Fibroblast of skin of left quadriceps (primary cell): ENCODE measurements at places on chromosomes 11 and 22.

- no peak for DNase-seq
These were observed 12.4 kb upstream of the DAGLA start for GRCh38 chr11:61667684-61668305.

DNA sequence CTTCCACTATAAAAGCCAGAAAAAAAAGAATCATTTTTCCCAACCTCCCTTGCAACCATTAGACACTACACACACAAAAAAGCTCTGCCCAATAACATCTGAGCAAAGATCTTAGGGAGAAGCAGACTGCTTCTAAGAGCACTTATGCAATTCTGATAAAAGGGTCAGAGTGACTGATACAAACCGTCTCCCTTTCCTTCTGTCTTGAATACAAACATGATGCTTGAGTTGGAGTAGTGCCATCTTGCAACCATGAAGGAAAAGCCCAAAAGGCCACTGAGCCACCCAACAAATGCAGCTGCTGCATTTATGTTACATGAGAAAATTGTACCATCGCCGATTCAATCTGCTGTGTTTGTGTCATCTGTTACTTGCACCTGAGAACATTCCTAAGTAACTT lies 47.6 kb upstream of the EED start:
- no peak for DNase-seq

GRCh38 chr11:130042093-130042591 lies 27.6 kb upstream of the APLP2 start:
- peak; percentile 82 for DNase-seq

GRCh38 chr11:103055221-103055890 lies 36.6 kb downstream of the DCUN1D5 start:
- DNase-seq, result peak; percentile 42

DNA sequence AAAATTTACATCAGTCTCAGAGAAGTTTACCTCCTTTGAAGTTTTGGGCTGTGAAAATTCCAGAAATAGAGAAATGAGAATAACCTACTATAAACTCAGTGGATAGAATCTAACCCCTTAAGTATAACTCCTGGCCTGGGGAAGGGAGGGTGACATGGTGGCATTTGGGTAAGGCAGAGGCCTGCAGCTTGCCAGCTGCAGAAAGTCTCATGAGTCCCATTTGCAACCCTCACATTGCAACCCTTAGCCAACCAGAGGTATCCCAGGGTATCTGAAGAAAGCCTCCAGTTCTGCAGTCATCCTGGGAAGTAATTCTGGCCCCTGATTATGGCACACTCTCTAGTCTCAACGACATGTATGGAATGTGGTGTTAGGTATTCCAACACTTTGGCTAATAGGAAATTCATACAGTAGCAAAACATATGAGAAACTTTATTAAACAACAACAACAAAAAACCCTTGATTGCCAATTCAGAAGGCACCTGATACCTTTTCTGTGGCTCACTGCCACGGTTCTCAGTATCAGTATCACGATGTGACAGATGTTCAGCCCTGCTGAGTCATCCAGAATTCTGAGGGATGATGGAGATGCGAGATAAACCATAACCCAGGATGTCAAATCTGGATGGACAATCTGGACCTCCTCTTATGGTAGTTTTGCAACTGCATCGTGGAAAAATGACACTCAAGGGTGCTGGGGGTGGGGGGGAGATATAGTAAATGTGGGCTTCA lies 743.4 kb downstream of the NELL1 start:
- DNase-seq, result no peak

DNA sequence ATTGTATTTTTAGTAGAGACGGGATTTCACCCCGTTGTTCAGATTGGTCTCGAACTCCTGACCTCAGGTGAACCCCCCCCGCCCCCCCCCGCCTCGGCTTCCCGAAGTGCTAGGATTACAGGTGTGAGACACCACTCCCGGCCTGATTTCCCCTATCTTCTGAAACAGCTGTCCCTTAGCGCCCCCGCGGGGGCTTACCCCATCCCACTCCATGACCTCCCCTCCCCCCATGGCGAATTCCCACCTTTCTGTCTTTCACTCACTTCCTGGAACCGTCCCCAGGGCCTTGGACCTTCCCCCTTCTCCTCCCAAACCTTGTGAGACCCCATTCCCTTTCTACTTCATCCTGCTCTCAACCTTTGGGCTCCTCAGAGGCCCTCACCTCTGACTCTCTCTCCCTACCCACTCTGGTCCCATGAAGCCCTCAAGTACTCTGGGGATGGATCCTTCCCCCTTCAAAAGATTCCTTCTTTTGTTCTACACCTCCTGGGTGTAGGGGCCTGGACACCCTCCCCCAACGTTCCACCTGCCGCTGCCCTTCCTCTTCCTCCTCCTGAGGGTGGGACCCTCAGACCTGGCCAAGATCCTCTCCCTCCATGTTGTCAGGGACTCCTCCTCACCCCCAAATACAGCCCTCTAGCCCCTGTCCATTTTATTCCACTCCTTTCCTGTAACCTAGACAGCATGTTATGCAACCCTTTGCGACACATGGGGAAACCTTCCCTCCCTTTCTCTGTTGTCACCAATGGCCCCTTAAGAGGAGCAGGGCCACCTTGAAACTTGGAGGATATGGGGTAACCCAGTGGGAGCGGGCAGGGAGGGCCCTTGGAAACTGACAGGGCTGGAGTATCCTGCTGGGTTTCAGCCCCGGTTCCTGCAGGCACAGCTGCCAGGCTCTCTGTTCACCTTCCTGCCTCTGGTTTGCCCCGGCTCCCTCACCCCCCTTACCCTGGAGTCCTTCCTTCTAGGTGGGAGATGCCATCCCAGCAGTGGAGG lies 1.1 kb downstream of the PRDX5 start:
- DNase-seq, result no peak

GRCh38 chr11:1549338-1550330 lies 22.4 kb downstream of the DUSP8 start:
- DNase-seq, result no peak

- DNase-seq, result no peak
These were observed 163.8 kb downstream of the CHST1 start for GRCh38 chr11:45501392-45502225.

DNA sequence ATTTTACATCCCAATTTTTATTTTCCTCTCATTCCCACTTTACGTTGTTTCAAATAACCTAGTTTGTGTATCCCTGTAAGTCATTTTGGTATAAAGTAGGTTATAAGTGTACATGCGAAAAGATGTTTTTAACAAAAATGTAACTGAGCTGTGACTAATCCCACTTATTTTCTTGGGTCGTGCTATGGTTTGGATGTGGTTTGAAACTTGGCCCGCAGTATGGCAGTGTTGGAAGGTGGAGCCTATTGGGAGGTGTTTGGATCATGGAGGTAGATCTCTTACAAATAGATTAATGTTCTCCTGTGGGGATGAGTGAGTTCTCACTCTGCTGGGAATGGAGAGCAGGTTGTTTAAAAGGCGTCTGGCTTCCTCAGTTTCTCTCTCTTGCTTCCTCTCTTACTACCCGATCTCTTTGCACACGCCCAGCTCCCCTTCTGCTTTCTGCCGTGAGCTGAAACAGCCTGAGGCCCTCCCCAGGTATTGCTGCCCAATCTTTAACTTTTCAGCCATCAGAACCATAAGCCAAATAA lies 7.2 kb downstream of the RPL27A start:
- no peak for DNase-seq

GRCh38 chr11:3003396-3004231 lies 11.5 kb upstream of the NAP1L4 start:
- no peak for DNase-seq

DNA sequence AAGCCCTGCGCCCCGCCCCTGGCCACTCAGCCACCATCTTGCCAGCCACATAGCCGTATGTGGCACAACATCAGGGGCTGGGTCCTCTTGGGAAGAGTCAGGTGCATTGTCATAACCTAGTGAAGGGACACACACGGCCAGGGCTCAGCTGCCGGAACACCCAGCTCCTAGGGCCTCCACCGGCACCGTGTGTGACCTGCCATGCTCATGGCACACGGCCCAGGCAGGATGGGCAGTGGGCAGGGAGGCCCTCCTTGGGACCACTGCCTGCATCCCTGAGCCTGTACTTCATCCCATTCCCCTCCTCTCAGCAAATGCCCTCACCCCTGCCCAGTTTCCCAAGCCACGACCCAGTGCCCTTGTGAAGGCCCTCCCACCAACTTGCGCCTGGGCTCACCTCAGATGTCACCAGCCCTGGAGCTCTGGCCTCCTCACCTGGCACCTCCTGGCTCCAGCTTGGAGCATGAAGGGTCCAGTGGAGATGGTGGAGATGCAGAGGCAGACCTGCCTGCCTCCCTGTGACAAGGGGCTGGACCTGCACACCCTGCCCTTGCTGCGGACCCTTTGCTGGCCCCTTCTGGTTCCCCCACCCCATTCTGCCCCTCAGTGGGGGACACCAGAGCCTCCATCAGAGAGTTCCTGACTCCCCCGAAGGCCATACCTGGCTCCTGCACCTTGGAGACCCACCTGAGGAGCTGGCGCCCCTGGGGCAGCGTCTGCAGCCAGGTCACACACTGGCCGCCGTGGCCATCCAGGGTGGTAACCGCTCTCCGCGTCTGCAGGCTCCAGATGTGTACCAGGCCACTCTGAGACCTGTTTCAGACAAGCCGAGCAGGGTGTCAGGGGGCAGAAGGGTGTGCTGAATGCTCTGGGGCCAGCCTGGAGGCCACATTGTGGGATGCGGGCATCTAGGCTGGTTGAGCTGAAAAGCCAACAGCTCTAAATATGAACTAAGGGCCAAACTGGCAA lies 34.5 kb downstream of the GNB1L start:
- no peak for DNase-seq

- peak; percentile 29 for DNase-seq
These were observed 1.9 kb downstream of the ELMOD1 start for GRCh38 chr11:107592813-107593212.

- DNase-seq, result no peak
These were observed 8.2 kb downstream of the PDGFB start for GRCh38 chr22:39236321-39237317.

DNA sequence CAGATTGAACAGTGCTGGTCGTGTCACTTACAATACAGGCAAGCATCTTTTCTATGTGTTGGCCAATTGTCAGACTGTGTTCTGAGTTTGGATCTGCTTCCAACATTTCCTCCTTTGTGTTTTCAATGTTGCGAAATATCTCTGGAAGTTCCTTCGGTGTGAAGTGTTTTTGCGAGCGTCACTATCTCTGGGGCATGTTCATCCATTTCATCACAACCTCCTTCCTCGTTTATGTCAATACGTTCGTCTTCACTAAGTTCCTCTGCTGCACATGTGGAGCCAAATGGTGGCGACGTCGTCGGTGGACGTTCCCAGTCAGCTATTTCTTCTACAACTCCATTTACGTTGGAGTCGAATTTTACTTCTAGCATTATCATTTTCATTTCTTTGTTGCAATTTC lies 100.2 kb upstream of the LMO1 start:
- DNase-seq, result no peak

DNA sequence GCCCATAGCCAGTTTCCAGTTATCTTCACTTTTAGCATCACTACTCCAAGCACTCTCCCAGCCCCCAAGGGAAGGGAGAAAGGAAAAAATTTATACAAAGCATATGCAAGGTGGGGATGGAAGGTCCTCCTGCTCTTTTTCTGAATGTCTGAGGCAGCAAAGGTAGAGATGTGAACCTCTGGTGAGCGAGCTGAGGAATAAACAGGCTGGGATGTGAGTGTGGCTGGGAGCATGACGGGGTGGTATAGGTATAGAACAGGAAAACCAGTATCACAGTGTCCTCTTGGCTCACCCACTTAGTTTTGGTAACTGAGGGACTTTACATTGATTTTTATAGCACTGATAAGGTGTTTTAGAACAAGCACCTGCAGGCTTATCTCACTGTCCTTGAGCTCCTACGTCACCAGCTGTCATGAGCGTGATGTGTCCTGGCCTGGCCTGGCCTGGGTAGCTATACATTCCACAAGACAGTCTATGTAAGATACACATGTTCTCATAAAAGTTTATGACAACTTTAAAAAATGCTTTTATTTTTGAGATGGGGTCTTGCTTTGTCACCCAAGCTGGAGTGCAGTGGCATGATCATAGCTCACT lies 10.3 kb upstream of the POLD3 start:
- DNase-seq, result no peak

DNA sequence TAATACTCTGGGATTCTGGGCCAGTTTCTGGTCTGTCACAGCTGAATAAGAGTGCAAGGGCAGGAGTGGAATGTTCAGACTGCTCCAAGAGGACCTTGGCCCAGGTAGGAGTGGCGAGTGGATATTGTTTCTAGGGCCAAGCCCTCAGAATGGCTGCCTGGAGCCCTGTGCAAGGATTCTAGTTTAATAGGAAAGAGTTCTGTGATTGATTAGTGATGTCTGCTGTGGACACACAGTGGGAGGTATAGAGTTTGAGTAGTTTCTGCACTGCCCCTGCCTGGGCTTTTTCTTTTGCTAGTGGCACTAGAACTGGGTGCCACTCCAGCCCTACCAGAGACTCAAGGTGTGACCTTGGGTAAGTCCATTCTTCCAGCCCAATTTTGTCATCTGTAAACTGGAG lies 9.7 kb upstream of the MPPED1 start:
- no peak for DNase-seq

DNA sequence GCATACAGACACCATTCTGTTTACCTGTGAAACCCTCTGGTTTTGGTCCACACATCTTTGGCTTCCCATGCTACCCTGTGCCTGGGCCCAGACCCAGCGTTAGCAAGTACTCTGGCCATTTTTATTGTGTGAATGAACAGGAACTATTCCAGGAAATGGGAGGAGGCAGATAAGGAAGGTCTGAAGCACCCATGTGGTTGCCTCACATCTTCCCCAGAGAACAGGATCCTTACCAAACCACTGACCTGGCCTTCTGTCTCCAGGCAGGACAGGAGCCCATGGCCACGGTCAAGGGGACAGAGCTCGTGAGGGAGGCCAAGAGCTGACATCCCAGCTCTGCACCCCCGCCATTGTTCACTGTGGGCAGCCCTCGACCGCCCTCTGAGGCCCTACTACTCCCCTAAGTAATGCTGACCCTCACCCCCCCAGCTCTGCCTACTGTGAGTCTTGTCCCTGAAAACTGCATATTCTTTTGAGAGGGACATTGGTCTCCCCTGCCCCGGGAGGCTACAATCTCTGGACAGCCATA lies 97.7 kb upstream of the TP53I11 start:
- DNase-seq, result no peak

GRCh38 chr11:63919267-63920125 lies 2.5 kb upstream of the RCOR2 start:
- no peak for DNase-seq
